LNCaP clone FGC (cell line): ENCODE measurements at places on chromosomes 6 and 20.

DNA sequence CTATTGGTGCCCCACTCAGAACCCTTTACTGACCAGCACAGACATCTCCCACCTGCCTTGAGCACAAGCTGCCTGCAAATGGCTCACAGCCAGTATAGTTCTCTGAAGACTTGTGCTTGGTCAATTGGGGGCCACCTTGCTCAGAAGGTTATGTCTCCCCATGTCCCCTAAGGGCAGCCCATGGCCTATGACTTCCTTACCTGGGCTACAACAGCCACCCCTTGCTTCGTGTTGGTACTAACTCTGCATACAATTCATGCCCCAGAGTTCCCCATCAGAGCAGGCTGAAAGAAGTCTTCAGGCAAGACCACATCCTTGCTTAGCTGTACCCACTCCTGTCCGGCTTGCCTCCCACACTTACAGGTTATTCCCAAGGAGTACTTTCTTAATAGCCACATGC, 57.4 kb downstream of the TOX2 start:
- no peak for DNase-seq

DNA sequence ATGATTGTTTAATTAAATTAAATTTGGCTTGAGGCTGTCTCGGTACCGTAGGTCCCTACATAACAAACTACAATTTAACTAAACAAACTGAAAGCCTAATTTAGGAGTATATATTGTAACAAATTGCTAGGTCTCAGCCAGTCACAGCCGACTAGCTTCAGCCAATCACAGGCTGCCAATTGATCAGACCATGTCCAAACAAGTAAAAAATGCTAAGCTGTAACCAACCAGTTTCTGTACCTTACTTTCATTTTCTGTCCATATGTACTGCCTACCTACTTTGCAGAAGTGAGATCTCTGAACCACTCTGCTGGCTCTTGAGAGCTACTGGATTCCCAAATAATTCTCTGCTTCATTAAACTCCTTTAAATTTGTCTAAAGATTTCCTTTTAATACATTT, 648.0 kb upstream of the GJE1 start:
- DNase-seq, result no peak

DNA sequence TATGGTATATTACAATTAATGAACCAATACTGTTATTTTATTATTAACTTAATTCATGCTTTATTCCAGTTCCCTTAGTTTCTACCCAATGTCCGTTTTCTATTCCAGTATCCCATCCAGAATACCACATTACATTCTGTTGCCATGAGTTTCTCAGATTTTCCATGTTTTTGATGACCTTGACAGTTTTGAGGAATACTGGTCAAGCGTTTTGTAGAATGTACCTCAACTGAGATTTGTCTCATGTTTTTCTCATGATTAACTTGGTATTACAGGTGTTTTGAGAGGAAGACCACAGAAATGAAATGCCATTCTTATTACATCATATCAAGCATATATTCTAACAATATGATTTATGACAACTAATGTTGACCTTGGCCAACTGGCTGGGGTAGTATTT, 23.8 kb upstream of the ESR1 start:
- no peak for DNase-seq

DNA sequence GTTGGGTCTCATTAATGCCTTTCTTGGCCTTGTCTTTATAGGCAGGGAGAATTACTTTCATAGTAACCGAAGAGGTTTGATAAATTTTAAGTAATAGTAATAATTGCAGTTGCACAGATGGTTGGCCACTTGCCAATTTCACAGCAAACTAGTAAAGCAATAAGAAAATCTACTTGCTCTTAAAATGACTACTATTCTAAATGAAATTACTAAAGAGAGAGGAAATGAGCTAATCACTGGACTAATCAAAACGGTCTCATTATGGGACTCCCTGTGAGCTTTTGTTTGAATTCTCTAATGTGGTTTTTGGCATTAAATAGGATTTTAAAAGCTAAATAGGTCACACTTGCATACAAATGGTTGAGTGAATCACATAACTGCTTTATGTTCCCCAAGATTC, 227.4 kb upstream of the PLN start:
- no peak for DNase-seq

DNA sequence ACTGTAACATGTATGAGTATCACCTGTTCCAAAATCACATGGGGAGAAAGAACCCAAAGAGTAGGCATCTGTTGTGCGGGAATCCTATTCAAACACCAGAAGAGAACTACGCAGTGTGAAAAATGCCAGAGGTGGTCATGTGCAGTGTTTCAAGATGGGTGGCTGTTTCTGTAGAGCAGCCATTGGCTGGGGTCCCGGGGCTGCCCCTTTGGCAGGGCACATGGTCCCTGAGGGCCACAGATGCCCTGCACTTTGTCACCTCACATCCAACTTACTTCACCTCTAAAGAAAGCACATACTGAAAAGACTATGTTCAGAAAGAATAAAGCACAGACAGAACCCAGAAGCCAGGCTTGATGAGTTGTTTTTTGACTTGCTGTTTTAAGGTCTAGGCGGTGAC, 12.3 kb downstream of the MTCH1 start:
- DNase-seq, result no peak

DNA sequence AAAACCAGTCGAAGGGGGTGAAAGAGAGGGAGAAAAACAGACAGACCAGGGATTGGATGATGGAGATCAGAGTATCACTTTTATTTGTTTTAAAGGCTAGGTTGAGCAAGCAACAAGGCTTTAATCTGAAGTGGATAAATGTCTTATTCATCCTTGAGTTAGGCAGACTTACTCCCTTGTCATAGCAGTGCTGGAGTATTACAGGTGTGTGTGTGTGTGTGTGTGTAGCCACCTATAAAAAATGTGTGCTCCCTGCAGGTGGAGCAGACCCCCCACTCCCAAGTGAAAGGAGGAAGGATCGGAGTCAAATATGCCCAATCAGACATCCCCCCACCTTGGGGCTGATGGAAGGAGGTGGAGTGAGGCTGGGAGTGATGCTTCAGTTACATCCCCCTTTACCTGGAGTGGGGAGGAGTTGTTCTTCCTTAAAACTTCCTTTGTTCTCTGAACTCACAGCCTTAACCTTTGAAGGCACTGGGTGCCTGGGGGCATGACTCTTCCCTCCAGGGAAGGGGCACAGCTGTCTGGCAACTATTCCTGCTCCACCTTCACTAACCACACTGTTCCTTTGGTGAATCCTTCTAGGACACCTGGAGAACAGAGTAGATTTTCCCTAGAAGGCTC, 27.3 kb downstream of the PTK7 start:
- no peak for DNase-seq

GRCh38 chr20:47285189-47285588, 71.3 kb downstream of the ZMYND8 start:
- DNase-seq, result no peak

GRCh38 chr20:22404419-22405170, 179.8 kb downstream of the FOXA2 start:
- no peak for DNase-seq

DNA sequence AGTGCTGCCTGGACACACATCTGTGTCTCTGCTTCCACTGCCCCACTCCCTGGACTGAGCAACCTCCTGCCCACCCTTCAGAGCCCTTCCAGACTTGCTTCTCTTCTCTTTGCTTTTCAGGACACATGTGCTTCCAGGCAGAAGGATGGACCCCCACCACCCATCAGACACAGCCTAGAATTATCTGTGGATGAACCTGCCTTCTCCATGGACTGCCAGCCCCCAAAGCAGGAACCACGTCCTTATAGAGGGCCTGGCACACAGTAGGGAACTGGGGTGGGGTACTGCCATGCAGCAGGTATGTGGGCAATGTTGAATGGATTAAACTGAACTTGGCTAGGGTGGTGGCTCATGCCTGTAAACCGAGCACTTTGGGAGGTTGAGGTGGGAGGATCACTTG, 3.6 kb downstream of the KIAA1755 start:
- no peak for DNase-seq

- no peak for DNase-seq
These were observed 18.8 kb upstream of the CSNK2A1 start for GRCh38 chr20:562232-562897.

DNA sequence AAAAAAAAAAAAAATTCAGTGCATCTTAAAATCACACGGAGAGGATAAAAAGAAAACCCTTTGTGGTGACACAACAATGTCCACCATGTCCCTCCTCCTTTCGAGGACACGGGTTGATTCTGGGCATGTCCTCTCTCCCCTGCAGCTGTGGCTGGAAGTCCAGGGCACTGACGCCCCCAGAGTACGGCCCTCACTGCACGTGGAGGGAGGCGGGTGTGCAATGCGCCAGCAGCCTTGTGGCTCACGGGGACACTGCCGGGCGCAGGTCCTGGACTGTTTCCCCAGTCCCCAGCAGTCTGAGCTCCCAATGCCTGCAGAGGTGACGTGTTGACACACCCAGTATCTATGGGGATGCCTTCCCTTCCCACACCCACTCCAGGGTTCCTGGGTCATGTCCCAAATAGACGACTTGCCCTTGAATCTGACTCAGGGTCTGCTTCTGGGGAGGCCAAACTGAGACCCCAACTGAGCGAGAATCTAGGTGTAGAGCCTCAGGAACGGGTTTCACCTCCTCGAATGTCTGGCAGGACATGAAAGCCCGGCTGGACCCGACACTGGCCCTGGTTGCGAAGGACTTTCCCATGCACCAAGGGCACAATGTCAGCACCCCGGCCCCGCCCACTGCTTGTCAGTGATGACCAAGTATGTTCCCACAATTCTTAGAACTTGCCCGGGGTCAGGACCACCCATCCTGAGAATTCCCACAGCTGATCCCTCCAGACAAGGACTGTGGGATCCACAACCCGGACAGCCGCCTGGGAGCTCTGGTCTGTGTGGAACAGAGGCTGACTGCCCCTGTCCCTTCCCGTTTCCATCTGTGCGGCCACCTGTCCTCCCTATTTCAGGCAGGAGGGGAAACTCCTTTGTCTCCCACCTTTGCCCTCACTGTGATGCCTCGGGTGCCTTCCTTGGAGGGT, 425.1 kb upstream of the SULF2 start:
- DNase-seq, result no peak

- no peak for DNase-seq
These were observed 238.1 kb upstream of the ARID1B start for GRCh38 chr6:156538875-156539660.

GRCh38 chr20:51400051-51400926, 142.2 kb downstream of the NFATC2 start:
- DNase-seq, result no peak

- no peak for DNase-seq
These were observed 45.2 kb upstream of the SMAP1 start for GRCh38 chr6:70622461-70622860.

- no peak for DNase-seq
These were observed 8.9 kb upstream of the LPIN3 start for GRCh38 chr20:41331731-41332130.

GRCh38 chr6:12548526-12548925, 168.0 kb upstream of the PHACTR1 start:
- DNase-seq, result no peak

DNA sequence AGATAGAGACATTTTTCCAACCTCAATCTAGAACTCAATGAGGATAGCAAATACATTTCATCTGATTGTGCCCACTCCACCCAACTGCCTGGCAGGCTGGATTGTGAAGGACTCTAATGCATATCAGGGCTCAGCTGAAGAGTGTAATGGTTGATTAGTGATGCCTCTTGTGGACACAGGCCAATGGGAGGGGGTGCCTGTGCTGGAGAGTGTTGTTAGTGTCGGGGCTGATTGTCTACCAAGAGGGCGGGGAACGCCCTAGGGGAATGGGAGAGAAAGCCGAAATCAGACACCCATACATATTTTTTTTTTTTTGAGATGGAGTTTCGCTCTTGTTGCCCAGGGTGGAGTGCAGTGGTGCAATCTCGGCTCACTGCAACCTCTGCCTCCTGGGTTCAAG, 103.7 kb upstream of the SALL4 start:
- DNase-seq, result no peak

DNA sequence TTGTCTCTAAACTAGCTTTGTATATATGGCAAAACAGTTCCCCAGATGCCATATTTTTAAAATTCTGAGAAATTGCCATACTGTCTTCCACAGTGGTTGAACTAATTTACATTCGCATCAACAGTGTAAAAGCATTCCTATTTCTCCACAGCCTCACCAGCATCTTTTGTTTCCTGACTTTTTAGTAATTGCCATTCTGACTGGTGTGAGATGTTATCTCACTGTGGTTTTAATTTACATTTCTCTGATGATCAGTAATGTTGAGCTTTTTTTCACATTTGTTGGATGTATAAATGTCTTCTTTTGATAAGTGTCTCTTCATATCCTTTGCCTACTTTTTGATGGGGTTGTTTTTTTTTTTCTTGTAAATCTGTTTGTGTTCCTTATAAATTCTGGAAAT, 1222.7 kb upstream of the CITED2 start:
- no peak for DNase-seq

DNA sequence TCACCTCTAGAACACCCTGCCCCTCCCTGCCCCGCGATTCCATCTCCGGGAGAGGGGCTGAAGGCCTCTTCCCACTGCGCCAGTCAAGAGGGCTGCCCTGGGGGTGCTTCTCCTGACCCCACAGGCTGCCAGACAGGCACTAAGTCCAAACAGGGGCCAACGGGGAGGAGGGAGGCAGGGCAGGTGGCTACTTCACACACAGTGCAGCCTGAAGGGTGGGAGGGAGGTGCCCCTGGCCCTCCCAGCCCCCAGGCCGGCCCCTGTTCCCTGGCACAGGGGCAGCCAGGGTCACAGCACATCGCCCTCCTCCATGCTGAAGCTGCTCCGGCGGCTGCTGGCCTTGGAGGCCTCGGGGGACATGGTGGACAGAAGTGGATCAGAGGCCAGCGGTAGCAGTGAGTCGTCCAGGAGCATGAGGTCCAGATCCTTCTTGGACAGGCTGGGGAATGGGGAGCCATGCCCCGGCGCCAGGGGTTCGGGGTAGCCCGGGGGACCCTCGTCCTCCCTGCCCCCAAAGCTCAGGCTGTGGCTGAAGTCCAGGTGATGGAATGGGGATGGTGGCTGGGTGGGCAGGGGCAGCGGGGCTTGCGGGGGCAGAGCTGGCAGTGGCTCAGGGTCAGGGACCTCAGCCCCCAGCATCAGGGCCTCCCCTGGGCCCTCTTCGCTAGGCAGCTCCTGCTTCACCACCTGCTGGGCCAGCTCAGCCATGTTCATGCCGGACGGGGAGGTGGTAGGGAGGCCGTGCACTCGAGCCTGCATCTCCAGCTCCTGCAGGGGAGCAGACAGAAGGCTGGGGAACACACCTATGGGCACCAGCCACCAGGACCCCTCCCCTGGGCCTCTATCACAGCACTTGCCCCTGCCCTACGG, 46.3 kb downstream of the MDFI start:
- DNase-seq, result no peak

DNA sequence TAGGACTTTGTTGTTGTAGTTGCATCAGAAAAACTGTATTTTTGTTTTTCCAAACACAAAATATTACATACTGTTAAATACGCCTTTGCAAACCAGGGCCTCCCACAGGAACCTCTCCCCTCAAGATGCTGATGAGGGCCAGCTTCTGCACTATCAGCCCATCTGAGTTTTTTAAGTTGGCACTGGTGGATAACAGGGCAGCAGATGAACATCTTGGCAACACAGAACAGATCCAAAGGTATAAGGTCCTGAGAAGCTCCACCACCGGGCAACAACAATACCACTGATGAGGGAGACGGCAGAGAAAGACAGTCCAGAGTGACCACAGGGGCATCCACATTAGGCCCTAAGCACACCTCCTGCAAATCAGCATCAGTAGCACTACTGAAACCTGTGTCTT, 177.7 kb downstream of the DLL1 start:
- no peak for DNase-seq
